ENCODE measurements at places on chromosomes 4 and X.

DNA sequence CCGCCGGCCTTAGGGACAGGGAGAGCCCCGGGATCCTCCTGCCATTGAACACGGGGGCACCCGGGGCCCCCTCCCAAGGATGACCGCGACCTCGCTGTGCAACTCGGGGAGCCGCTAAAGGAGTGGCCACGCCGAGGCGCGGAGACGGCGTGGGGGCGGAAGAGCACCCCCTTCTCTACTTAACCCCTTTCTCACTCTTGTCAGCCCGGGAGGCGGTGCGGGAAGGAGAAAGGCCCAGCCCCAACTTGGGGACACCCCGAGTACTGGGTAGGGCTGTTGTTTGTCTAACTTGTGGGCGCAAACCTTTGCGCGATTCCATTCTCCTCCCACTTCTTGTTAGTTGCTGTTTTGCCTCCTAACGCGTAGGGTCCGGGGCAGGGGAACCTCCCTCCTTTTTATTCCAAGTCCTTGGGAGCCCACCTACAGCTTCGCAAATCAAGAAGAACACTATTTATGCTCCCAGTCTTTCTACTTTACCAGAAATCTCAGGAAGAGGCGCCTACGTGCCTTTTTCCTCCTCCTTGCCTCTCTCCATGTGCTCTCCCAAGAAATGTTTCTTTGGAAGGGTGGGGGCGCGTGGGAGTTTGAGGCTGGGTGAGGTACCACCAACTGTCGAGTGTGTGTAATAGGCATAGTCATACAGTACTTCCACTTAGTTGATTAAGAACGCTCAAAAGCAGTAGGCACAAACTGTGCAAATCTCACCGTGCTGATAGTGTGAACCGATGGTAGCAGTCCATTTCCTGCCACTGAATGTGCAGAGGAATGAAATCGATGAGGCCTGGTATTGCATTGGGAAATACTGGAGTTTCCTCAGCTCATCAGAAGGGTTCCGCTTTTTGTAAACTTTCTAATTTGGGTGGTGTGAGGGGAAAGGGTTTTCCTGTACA, 813 bp downstream of the DIAPH2 start:
- peak; percentile 47 for DNase-seq

DNA sequence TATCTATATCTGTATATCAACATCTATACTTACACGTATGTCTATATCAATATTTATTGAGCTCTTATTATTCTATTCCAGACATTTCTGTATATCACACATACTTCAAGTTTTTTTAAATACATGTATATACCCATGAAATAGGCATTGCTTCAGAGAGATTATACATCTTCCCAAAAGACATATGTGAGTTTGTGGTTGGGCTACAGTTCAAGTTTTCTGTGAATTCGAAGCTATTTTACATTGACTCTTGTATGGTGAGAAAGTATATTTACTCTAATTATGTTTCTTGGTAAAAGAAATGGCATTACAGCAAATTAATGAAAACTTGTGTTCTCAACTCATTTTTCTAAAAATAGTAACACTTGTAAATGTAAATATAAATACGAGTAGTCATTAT, 46.8 kb upstream of the CTSO start:
- DNase-seq, result no peak

GRCh38 chr4:81346719-81347118, 125.0 kb downstream of the RASGEF1B start:
- no peak for DNase-seq

DNA sequence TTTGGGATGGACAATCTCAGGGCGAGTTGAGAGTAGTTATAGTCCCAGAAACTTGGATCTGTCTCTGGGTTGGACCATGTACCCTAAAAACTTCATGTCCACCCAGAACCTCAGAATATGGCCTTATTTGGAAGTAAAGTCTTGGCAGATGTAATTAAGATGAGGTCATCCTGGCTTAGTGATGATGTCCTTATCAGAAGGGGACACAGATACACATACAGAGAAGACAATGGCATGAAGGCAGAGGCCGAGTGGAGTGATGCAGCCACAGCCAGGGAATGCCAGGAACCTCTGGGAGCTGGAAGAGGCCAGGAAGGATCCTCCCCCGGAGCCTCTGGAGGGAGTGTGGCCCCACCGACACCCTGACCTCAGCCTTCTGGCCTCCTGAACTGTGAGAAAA, 61.2 kb upstream of the STX18 start:
- no peak for DNase-seq

Data from CD4-positive, alpha-beta T cell treated with Interleukin-6 for 4 hours (primary cell).